ENCODE measurements at places on chromosomes 16 and 17. TPM values are rescaled to one million over a fixed set of nuclear protein-coding genes. Genes with fewer than 3 reads are reported as not detected.

- DNase-seq: no peak
These were observed 56.3 kb downstream of the LMF1 start for GRCh38 chr16:914440-914839.

DNA sequence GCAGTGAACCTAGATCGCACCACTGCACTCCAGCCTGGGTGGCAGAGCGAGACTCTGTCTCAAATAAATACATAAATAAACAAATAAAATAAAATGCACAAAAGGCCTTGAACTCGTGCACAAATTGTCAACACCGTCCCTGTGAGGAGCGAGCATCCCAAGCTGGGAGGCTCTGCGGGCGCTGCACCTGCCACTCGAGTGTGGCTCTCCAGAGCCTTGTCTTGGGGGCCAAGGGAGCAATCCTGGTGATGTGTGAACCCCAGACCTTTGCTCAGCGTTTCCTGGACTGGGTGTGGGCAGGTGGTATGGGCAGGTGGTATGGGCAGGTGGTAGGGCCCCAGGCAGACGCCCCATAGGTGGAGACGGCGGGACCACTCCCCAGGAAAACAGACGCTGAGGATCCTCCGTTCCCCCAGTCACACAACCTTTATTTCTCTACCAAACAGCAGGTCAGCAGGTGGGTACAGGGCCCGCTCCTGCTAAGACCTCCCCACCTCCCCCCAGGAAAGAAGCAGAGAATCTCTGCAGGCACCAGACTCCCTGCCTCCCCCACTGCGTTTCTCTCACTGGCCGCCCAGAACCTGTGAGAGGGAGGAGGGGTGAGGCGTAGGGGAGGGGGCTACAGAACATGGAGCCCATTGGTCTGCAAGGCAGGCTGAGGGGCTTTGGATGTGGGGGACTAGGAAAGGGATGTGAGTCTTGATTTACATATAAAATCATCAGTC, 7.4 kb upstream of the P2RX1 start:
- DNase-seq: no peak

GRCh38 chr16:75566758-75567255, 628 bp downstream of the GABARAPL2 start:
- DNase-seq: peak; percentile 2

DNA sequence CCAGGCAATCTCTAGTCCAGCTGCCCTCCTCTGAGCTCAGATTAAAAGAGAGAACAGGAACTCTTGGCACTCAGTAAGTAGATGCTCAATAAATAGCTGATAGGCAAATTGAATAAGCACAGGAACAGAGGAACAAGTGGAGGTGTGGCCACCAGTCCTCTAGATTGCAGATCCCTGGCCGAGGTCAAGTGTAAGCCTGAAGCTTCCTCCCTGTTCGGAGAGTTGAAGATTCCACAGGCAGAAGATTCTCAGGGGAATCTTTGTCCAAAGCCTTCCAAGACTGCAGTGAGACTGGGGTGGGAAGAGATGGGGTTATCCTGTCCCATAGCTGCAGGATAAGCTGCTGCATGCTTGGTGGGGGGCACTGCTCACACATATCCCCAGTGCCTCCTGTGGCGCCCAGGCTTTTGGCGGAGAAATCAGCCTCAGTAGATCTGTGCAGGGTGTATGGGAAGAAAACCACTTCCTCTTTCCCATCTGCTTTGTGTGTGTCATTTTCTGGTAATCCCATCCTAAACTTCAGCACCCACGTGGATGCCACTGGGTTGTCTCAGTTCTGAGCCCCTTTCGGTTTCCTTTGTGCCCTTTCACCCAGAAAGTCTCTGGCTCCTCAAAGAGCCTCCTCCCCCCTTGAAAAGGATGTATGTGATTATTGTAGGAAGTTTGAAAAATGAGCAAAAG, 12.1 kb downstream of the CD300A start:
- DNase-seq: no peak

GRCh38 chr17:45277216-45277849, 15.4 kb upstream of the SPATA32 start:
- peak; percentile 74 for DNase-seq

GRCh38 chr16:22353191-22353919, 21.1 kb downstream of the CDR2 start:
- DNase-seq: peak; percentile 74

- DNase-seq: no peak
These were observed 498.5 kb downstream of the WWOX start for GRCh38 chr16:78597809-78598570.

BAIAP3 gene
- 0.13 TPM for total RNA-seq

HBA1 gene
- total RNA-seq: not detected

KRTAP1-5 gene
- not detected for total RNA-seq

SSTR5 gene
- total RNA-seq: not detected
